ENCODE measurements at places on chromosomes 1 and 21. TPM values are rescaled to one million over a fixed set of nuclear protein-coding genes. Genes with fewer than 3 reads are reported as not detected.

Gene G0S2
- total RNA-seq: 69.8 TPM

Gene LDLRAD1
- 0.19 TPM for total RNA-seq

Gene SNRPE
- 40.8 TPM for total RNA-seq

Gene IVL
- total RNA-seq: not detected

Gene IL23R
- total RNA-seq: 0.09 TPM

Gene CLCA4
- not detected for total RNA-seq

Gene DEPDC1
- total RNA-seq: 0.31 TPM

Gene PLD5
- total RNA-seq: 0.71 TPM

Gene LYPLAL1
- total RNA-seq: 20.8 TPM

Gene NEK2
- 0.17 TPM for total RNA-seq

Gene MROH7
- total RNA-seq: 0.38 TPM

Gene PCAT6
- total RNA-seq: 0.51 TPM

Gene C1orf122
- 18.2 TPM for total RNA-seq

Gene SPATA17
- total RNA-seq: 0.67 TPM

Gene SERPINC1
- total RNA-seq: not detected

Gene BATF3
- 1.8 TPM for total RNA-seq

Gene TFF2
- total RNA-seq: 1.7 TPM

Gene KRTAP19-1
- total RNA-seq: not detected

Gene NTMT2
- total RNA-seq: not detected

Gene HCRTR1
- not detected for total RNA-seq

Gene S100B
- total RNA-seq: 0.46 TPM

Gene LCE1C
- not detected for total RNA-seq

Gene RPL22
- total RNA-seq: 231 TPM

All from pancreas (tissue), 10 donors.